ENCODE measurements at places on chromosomes 11 and 22. TPM values are rescaled to one million over a fixed set of nuclear protein-coding genes. Genes with fewer than 3 reads are reported as not detected.

DNA sequence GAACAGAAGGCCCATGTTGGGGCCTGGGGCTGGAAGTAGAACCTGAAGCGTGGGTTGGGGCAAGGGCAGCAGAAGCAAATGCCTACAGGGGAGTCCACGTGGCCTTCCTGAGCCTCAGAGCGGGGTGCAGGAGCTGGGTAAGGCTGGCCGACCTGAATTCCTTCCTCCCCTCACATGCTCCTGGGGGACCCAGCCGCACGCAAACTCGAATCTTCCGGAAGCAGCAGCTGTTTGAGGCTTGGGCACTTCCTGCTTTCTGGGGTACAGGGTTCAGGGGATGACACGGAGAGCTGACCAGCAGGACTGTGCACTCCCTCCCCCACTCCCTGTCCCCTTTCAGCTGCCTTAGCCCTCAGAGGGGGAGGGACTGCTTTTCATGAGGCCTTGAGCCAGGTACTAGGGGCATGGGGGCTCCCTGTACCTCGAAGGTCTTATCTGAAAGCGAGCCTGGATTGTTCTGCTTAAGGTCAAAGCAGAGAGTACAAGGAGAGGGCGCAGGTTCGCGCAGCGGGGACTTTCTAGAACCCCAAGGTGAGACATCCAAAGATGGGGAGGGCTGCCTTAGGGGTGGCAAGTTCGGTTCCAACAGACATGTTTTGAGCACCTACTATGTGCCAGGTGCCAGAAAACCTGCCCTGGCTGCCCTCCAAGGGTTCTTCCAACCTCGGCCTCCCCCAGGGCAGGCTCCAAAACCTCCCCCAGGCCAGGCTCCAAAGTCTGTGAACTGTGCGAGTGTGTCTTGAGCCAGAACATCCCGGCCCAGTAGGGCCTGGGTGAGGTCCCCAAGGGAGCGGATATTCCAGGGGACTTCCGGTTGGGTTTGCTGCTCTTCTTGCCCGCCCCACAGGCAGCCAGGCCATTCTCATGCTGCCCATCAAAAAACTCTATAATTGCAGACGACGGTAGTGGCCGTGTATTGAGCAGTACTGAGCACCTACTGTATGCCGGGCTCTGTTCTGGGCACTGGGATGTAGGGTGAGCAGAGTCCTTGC is 1.7 kb downstream of the NCF4 start:
- peak; percentile 37 for DNase-seq

DNA sequence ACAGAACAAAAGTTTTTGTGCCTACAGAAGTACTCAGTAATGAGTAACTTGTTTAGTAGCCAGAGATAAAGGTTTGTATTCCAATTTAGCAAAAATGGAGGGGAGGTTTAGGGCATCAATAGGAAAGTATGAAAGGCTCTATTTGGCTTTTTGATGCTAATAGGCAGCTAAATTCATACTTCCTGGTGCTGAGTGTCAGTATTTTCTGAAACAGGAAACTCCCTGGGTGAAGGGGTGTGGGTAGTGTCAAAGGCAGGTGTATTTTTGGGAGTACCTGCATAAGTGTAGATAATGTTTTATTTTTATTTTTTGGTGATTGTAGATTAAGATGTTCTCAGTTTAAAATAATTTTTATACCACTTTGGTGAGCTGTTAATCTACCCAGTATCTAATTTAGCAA is 29.3 kb upstream of the MMP7 start:
- no peak for DNase-seq

GRCh38 chr22:48204296-48204695 is 1441.8 kb downstream of the TBC1D22A start:
- no peak for DNase-seq

GRCh38 chr11:85652786-85653447 is 5.2 kb downstream of the TMEM126A start:
- DNase-seq = no peak

GRCh38 chr11:70583781-70584218 is 185.5 kb downstream of the CTTN start:
- DNase-seq = no peak

The INPP5J gene
- 2.5 TPM for total RNA-seq

GRCh38 chr11:99814021-99814420 is 793.3 kb downstream of the CNTN5 start:
- DNase-seq = no peak

The PGA5 gene
- 0.42 TPM for total RNA-seq

The FGF4 gene
- not detected for total RNA-seq

- DNase-seq = no peak
Observed at GRCh38 chr11:68666849-68667248, 17.5 kb upstream of the GAL start.

The FAM181B gene
- 0.06 TPM for total RNA-seq

The AP2A2 gene
- 26.5 TPM for total RNA-seq

GRCh38 chr11:79122759-79123158 is 318.1 kb downstream of the TENM4 start:
- DNase-seq = no peak

The GAL gene
- not detected for total RNA-seq

The BAIAP2L2 gene
- not detected for total RNA-seq

The ABCC8 gene
- total RNA-seq = 1.4 TPM

The MPEG1 gene
- 3.8 TPM for total RNA-seq

The MUC5B gene
- 0.20 TPM for total RNA-seq

DNA sequence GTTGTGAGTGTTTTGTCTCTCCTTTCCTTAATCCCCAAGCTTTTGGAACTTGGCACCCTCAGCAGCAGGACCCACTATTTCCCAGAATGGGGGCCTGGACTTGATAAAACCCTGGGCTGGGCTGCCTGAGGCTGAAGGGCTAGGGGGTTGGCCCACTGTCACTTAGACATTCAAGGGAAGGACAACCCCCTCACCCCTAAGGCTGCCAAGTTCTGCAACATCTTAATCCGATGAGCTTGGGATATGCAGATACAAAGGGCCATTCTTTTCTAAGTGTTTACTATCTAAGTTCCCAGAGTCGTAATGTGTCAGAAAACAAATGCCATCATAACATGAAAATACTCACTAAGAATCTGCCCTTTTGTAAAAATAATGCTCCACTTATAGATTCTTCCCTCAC is 42.9 kb downstream of the IRAG1 start:
- DNase-seq = no peak

- no peak for DNase-seq
Observed at GRCh38 chr22:40741116-40741515, 61.8 kb downstream of the MCHR1 start.

The HORMAD2 gene
- not detected for total RNA-seq

DNA sequence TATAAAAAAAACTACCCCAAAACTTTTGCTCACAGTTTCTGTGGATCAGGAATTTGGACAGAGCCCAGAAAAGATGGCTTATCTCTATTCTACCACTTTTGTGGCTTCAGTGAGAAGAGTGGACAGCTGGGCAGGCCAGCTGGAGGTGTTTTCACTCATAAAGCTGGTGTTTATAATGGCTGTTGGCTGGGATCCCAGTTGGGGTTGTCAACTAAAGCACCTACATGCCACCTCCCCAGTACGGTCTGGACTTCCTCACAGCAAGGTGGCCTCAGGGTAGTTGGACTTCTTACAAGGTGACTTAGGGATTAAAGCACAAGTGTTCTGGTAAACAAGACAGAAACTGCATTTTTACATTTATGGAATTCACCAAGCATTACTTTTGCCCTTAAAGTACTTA is 171.0 kb downstream of the NELL1 start:
- no peak for DNase-seq

GRCh38 chr22:42194953-42195352 is 64.3 kb upstream of the CYP2D6 start:
- DNase-seq = no peak

GRCh38 chr11:134882141-134882540 is 470.1 kb upstream of the B3GAT1 start:
- DNase-seq = no peak

The CYB5R3 gene
- 180 TPM for total RNA-seq

GRCh38 chr11:60211206-60211605 is 28.3 kb upstream of the MS4A6A start:
- no peak for DNase-seq

The EHF gene
- 0.10 TPM for total RNA-seq

Data from psoas muscle (tissue), 8 donors.